ENCODE measurements at places on chromosomes 7 and 10. TPM values are rescaled to one million over a fixed set of nuclear protein-coding genes. Genes with fewer than 3 reads are reported as not detected.

NEUROD6 gene
- total RNA-seq, result not detected

LBX1 gene
- not detected for total RNA-seq

HABP2 gene
- total RNA-seq, result 0.77 TPM

GRCh38 chr7:131108212-131108940 lies 219.3 kb upstream of the MKLN1 start:
- no peak for DNase-seq

GRCh38 chr10:121904888-121905287 lies 22.9 kb downstream of the ATE1 start:
- DNase-seq, result no peak

- peak; percentile 51 for DNase-seq
Observed at GRCh38 chr7:129635300-129636029, 23.9 kb downstream of the NRF1 start.

GRCh38 chr7:151716323-151716722 lies 160.6 kb downstream of the PRKAG2 start:
- DNase-seq, result peak; percentile 84

GRCh38 chr7:85021101-85021704 lies 165.7 kb downstream of the SEMA3D start:
- no peak for DNase-seq

GRCh38 chr10:29448125-29448524 lies 159.3 kb downstream of the LYZL1 start:
- DNase-seq, result no peak

GRCh38 chr7:64465551-64465950 lies 97.3 kb downstream of the ZNF680 start:
- DNase-seq, result no peak

DNA sequence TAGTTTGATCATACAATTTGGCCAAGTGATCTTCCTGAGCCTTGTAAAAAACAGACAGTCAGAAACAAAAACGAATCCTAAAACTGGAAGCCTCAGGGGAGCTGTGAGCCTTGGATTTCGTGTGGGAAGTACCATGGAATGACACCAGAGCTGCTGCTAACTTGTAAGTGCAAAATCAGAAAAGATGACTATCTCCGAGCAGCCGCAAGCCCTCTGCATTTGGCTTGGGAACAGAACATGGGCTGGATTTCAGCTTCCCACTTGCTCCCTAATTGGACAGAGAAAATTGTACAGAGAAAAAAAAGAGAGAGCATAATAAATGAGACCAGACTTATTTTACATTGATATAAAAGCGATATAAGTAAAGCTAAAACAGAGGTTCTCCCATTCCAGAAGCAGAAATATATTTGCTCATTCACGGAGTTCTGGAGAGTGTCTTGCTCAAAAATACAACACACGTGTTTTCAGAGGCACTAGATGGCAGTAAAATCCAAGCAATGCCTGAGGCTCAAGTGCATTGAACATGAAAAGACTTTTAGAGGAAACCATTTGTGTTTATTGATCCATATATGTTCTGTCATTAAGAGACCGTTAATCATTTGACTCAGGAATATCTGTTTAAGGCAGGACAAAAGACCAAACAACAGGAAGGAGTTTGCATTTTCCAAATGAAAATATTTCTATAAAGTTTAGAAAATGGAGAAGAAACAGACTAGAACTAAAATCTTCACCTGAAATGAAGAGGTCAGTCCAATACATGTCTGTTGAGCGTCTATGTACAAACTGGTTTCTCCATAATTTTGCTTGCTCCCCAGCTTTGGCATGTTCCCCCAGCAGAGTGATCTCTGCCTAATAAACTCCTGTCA lies 78.3 kb upstream of the SLC26A5 start:
- DNase-seq, result no peak

- no peak for DNase-seq
Observed at GRCh38 chr7:74525881-74526280, 72.2 kb downstream of the GTF2IRD1 start.

- peak; percentile 42 for DNase-seq
Observed at GRCh38 chr7:31811650-31812461, 124.8 kb downstream of the PPP1R17 start.

DNA sequence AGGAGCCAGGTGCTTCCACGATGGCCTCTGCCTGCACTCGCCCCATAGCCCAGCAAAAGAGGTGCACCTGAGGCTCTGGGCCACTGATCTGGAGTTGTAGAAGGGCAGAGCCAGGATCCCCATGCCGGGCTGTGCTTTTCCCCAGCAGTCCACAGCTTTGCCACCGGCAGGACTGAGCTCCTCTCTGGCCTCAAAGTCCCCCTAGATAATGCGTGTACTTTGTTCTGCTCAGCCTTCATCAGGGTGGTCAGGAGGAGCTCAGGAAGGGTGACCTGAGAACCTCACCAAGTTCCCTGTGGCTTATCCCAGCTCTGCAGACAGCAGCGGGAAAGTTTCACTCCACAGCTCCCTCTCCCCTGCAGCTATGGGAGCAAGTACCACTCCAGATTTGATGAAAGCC lies 27.9 kb upstream of the UNC5B start:
- no peak for DNase-seq

DNA sequence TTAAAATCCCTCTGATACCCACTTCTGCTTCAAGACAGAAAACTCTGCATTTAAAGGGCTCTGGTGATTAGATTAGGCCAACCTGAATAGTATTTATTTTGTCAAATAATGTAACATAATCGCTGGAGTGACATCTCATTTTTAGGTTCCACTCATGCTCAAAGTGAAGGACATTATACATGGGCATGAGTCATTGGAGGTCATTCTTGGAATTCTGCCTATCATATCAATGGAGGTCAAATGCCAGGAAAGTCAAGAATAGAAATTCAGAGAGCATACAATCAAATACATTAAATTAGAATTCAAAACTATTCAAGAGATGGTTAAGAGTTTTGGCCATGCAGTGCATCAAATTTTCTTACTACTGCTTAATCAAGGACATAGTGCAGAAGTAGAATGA lies 50.8 kb upstream of the PRSS1 start:
- DNase-seq, result no peak

Data from lower lobe of right lung (tissue), 2 donors.